Suppressor macrophage treated with lipopolysaccharide for 1 hour (primary cell): ENCODE measurements at places on chromosomes 6 and 20.

- DNase-seq, result peak; percentile 29
Observed at GRCh38 chr20:38460040-38460623, 12.5 kb upstream of the RALGAPB start.

DNA sequence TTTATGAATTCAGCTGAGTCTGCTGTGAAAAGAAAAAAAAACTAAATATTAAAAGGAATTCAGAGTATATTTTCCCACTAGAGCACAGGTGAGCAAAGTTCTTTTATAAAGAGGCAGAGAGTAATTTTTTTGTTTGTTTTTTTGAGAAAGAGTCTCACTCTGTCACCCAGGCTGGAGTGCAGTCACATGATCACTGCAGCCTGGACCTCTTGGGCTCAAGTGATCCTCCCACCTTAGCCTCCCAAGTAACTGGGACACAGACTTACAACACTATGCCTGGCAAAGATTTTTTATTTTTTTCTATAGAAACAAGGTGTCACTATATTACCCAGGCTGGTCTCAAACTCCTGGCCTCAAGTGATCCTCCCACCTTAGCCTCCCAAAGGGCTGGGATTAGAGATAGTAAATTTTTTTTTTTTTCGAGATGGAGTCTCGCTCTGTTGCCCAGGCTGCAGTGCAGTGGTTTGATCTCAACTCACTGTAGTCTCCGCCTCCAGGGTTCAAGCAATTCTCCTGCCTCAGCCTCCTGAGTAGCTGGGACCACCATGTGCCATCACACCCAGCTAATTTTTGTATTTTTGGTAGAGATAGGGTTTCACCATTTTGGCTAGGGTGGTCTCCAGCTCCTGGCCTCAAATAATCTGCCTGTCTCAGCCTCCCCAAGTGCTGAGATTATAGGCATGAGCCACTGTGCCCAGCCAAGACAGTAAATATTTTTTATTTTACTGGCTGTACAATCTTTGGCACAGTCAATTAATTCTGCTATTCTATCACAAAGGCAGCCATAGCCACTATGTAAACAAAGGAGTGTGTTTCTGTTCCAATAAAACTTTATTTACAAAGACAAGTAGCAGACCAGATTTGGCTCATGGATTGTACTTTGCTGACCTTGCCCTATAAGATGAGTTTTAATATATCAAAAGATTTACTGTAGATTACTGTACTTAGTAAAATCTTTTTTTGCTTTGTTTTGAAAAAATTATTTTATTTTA lies 14.5 kb upstream of the B4GALT5 start:
- DNase-seq, result no peak

- peak; percentile 66 for DNase-seq
Observed at GRCh38 chr20:3786126-3786484, 435 bp downstream of the CENPB start.

DNA sequence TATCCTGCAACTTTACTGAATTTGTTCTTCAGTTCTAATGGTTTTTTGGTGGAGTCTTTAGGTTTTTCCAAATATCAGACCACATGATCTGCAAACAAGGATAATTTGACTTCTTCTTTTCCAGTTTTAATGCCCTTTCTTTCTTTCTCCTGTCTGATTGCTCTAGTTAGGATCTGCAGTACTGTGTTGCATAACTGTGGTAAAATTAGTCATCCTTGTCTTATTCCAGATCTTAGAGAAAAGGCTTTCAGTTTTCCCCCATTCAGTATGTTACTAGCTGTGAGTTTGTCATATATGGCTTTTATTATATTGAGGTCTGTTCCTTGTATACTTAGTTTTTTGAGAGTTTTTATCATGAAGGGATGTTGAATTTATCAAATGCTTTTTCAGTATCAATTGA lies 4.3 kb downstream of the MICA start:
- peak; percentile 84 for DNase-seq

DNA sequence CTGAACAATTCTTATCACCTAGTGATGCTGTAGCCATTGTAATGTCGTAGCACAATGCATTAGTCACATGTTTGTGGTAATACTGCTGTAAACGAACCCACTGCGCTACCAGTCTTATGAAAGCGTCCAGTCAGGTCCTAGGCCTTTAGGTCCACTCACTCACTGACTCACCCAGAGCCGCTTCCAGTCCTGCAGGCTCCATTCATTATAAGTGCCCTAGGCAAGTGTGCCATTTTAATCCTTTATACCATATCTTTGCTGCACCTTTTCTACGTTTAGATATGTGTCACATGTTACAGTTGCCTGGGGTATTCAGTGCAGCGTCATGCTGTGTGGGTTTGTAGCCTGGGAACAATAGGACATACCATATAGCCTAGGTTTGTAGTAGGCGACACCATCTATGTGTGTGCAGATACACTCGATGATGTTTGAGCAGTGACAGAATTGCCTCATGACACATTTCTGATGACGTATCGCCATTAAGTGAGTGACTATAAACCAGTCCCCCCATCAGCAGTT lies 15.4 kb downstream of the IGF2R start:
- peak; percentile 90 for DNase-seq

GRCh38 chr6:79704200-79704599 lies 73.1 kb downstream of the SH3BGRL2 start:
- DNase-seq, result no peak

GRCh38 chr20:38085026-38085425 lies 51.5 kb downstream of the RPRD1B start:
- DNase-seq, result no peak

GRCh38 chr20:57614490-57615444 lies 5.5 kb downstream of the ZBP1 start:
- DNase-seq, result no peak

DNA sequence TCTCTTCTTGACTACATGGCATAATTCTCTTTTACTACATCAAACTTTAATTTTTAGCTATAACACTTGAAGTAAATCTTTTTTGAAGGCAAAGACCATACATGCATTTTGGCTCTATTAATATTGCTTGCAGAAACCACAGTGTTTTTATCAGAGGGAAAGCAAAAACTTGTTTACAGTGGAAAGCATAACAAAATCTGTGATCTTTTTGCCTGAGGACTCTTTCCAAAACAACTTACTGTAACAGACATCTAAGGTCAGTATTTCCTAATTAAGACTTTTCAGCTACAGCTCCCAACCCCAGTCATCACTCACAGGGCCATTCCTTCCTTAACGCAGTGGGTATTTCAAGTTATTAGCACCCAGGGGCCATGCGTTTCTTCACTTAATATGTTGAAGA lies 274.7 kb downstream of the CDKAL1 start:
- no peak for DNase-seq

GRCh38 chr20:48912065-48912464 lies 9.4 kb upstream of the ARFGEF2 start:
- DNase-seq, result no peak

DNA sequence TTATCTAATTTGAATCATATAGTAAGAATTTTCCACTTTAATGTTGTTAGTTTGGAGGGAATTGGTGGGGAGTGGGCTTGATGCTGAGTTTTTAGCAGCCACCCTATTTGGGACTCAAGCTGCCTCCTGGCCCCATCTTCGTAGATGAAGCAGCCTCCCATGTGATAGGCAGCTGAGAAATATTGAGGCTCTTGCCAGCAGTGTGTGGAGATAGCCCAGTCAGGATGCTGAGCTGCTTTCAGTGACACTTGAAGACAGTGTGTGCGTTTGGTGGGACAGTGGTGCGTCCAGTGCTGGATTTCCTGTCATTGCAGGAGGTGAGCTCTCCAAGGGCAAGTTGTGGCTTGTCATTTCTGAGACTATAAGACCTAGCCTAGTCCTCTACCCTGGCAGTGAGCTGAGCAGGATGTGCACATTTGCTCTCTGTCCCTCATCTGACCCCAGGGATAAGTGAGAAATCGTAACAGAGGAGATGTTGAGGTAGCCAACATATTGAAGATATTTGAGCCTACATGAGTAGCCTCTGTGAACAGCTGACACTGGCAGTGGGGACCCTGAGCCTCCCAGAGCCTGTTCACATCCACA lies 47.9 kb upstream of the RNF8 start:
- DNase-seq, result no peak

- no peak for DNase-seq
Observed at GRCh38 chr20:7437311-7437710, 502.9 kb downstream of the HAO1 start.

DNA sequence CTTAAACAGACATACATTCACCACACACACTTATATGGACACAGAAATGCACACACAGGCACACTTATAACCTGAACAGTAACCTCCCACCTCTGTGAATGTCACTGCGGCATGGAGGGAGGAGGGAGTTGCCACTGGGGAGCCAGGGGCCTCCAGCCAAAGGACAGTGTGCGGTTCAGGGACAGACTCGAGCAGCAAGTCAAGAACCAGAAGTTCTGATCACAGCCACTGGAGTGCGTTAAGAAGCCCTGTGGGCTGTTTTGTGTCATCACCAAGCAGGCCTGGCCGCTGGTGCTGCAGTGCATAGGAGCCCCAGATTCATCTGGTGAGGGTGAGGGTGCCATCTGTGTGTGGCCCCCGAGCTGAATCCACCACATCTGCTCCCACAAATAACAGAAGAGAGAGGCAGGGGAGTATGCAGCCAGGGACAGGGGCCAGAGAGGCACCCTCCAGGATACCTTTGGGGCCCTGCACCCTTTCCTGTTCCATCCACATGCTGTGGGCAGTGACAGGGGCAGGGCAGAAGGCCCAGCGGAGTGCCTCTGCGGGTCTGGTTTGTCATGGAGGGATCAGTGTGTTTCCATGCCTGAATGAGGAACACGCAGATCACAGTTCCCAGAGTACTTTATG lies 20.3 kb downstream of the SYNDIG1 start:
- DNase-seq, result no peak
